Small intestine (tissue), 16 donors: ENCODE measurements at places on chromosomes 16 and 17. TPM values are rescaled to one million over a fixed set of nuclear protein-coding genes. Genes with fewer than 3 reads are reported as not detected.
A peak's percentile ranks its signal among the peaks of the same experiment; 100 is the strongest.

DNA sequence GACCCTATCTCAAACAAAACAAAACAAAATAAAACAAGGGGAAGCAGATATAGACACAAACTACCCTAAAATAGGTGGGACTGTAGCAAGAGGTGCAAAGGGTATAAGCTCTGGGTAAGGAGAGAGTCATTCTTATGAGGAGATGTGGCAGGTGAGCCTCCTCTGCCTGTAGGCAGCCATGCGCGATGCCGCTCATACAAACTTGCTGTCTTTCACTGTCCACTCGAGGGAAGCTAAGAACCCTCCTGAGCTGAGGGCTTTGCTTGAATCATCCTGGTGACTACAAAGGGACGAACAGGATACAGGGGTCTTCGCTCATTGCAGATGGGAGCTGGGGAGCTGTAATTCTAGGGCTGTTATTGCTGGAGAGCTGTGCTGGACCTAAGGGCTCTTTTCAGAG is 14.8 kb upstream of the IL27 start:
- no peak for DNase-seq
- H3K36me3 ChIP-seq, result no peaks in the 10 kb centered on the region
- no peaks in the 10 kb centered on the region for H3K27me3 ChIP-seq

GRCh38 chr16:48531011-48531962 is 78.7 kb downstream of the N4BP1 start:
- DNase-seq, result no peak
- no peak overlapping the region for H3K27ac ChIP-seq
- no peaks in the 10 kb centered on the region for H3K36me3 ChIP-seq

DNA sequence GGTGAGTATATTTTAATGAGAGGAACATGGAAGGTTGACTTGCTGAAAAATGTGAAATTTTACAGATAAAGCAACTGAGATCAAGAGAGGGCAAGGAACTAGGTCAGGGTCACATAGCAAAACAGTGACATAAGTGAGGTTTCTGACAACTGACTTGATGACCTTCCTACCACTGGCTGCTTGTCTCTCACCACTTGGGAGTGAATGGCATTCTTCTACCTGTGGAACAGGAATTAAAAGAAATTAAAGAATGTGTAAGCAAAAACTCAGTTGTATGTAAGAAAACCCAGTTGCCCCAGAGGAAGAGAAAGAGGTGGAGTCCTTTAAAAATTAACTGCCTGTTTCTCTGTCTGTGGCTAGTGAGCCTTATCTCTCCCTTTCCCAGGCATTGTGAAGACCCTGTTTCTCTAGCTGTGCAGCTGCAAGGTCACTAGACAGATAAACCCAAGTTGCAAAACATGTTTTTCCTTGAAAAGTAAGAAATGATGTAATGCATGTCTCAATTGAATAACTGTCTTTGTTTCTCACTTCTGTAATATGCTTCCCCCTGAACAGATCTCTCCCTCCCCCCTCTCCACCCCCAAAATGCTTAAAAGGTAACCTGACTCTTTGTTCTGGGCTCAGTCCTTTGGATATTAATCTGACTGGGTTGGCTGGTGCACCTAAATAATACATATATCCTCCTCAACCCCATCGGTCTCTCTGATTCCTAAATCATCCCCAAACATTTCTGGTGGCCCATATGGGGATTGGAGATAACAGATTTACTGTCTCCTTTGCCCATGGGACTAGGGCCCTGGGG is 23.4 kb downstream of the ACSM1 start:
- no peaks in the 10 kb centered on the region for H3K36me3 ChIP-seq
- H3K4me3 ChIP-seq, result no peak overlapping the region
- H3K4me1 ChIP-seq, result peaks cover 4% of the 10 kb centered on the region
- no peak overlapping the region for H3K27ac ChIP-seq
- H3K27me3 ChIP-seq, result no peaks in the 10 kb centered on the region

ITGAX gene
- 0.27 TPM for polyA plus RNA-seq

DNA sequence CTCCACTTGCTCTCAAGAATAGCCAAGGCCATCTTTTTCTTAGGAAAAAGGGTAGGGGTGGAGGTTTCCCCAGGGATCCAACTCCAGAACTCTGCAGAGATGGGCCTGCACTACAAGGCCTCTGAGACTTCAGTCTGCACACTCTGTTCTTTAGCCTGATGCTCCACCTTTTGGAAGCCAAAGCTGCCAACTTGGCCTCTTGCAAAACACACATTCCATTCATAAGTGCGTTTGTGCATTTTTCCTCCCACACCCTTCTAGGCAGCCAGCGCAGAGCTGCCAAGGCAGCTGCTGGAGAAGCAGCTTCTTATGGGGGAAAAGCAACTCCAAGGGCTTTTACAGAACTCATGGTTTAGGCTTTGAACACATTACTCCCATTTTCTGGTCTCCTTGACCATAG is 45.3 kb downstream of the REXO5 start:
- peak; percentile 48 for DNase-seq
- H3K36me3 ChIP-seq, result peaks cover 14% of the 10 kb centered on the region
- peaks cover 13% of the 10 kb centered on the region for H3K4me1 ChIP-seq
- no peaks in the 10 kb centered on the region for H3K27me3 ChIP-seq
- no peak overlapping the region for H3K4me3 ChIP-seq

DNA sequence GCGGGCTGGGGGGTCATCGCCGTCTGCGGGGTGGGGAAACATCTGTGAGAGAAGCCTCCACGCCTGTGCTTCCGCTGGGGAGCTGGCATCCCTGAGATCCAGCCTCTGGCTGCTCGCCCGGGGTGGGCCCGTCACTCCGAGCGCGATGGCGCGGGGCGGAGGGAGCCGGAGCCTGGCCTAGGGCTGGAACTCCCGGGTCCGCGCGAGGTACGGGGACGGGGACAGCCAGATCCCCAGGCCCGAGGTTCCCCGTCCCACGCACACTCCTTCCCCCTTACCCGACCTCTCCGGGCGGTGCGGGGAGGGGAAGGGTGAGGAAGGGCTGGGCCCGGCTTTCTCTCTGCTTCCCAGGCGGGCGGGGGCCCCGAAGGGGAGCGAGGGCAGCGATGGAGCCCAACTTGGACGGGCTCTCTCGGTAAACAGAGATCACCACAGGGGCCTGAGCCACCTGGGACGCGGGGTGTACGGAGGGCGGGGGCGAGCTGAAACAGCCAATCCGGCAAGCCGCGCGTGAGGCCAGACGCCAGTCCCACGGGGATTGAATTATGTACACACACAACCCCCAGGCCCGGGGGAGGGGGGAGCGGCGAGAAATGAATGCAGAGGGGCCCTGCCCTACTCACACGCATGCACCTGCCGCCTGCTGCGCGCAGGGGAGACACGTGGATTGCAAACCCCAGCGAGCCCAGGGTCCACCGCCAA is at the start of gene SLC16A11:
SLC16A11 (minus strand) TSS at position 596 of the 702 bp plus-strand sequence; CDS start at position 17, 579 bp downstream.
- peaks cover 9% of the 10 kb centered on the region for H3K4me1 ChIP-seq
- no peak within 1 kb of the TSS for H3K27ac ChIP-seq
- no peaks in the 10 kb centered on the region for H3K36me3 ChIP-seq
- peak; percentile 52 for DNase-seq
- no peaks in the 10 kb centered on the region for H3K27me3 ChIP-seq

GRCh38 chr17:54974759-54975158 is 6.2 kb downstream of the STXBP4 start:
- H3K36me3 ChIP-seq, result no peaks in the 10 kb centered on the region
- DNase-seq, result no peak
- H3K4me3 ChIP-seq, result no peak overlapping the region
- no peaks in the 10 kb centered on the region for H3K4me1 ChIP-seq
- no peak overlapping the region for H3K27ac ChIP-seq

ACBD4 gene
- polyA plus RNA-seq, result 184 TPM

- no peak overlapping the region for H3K27ac ChIP-seq
- DNase-seq, result no peak
- no peak overlapping the region for H3K4me3 ChIP-seq
- H3K36me3 ChIP-seq, result no peaks in the 10 kb centered on the region
- H3K4me1 ChIP-seq, result no peaks in the 10 kb centered on the region
Observed at GRCh38 chr17:49545007-49545660, 30.5 kb upstream of the NXPH3 start.

GRCh38 chr16:11128211-11129141 is 127.5 kb downstream of the SOCS1 start:
- peaks cover 40% of the 10 kb centered on the region for H3K36me3 ChIP-seq
- DNase-seq, result peak; percentile 27
- H3K27ac ChIP-seq, result peak overlapping the region; percentile 81
- no peak overlapping the region for H3K4me3 ChIP-seq

DNA sequence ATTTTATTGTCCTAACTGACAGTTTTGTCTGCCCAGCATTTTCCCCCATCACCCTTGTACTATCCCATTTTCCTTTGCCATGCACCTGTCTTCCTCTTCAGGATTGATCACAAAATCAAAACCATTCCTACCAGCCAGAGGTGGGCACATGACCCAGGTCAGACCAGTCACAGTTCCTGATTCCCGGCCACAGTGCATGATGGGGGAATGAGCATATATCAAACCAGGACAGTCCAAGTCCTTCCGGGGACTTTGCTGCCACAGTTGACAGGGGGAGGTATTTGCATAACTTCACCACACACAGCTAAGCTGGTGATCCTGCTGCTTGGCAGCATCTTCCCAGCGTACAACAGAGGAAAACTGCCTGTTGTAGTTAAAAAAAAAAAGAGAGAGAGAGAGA is 493.9 kb downstream of the WWOX start:
- no peak overlapping the region for H3K4me3 ChIP-seq
- no peak overlapping the region for H3K27ac ChIP-seq
- no peaks in the 10 kb centered on the region for H3K36me3 ChIP-seq
- H3K4me1 ChIP-seq, result peaks cover 3% of the 10 kb centered on the region

QPRT gene
- polyA plus RNA-seq, result 31.6 TPM

DNA sequence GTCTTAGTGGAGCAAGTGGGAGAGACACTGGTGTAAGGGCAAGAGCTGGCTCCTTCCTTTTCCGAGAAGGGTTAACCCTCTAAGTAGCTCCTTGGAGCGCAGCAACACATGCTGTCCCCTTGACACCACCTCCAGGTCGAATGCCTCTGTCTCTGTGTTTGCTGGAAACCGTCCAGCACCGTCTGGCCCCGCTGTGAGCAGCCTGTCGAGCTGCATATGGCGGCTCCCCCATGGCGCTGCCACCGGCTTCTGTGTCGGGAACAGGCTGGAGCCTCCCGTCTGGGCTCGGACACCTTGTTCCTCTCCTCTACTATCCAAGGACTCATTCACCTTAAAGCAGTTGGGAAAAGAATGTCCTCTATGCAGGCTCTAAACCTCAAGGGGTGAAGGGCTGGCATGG is 28.9 kb upstream of the WSCD1 start:
- H3K36me3 ChIP-seq, result no peaks in the 10 kb centered on the region
- H3K27ac ChIP-seq, result no peak overlapping the region
- H3K27me3 ChIP-seq, result peaks cover 6% of the 10 kb centered on the region
- DNase-seq, result no peak
- H3K4me3 ChIP-seq, result no peak overlapping the region

- no peaks in the 10 kb centered on the region for H3K4me1 ChIP-seq
- H3K4me3 ChIP-seq, result peak overlapping the region; percentile 58
- DNase-seq, result peak; percentile 56
- H3K27ac ChIP-seq, result no peak overlapping the region
- no peaks in the 10 kb centered on the region for H3K27me3 ChIP-seq
Observed at GRCh38 chr16:66924527-66925321, 611 bp downstream of the RRAD start.

- no peak overlapping the region for H3K27ac ChIP-seq
- no peak overlapping the region for H3K4me3 ChIP-seq
Observed at GRCh38 chr16:88719267-88719932, 13.1 kb downstream of the CTU2 start.

DNA sequence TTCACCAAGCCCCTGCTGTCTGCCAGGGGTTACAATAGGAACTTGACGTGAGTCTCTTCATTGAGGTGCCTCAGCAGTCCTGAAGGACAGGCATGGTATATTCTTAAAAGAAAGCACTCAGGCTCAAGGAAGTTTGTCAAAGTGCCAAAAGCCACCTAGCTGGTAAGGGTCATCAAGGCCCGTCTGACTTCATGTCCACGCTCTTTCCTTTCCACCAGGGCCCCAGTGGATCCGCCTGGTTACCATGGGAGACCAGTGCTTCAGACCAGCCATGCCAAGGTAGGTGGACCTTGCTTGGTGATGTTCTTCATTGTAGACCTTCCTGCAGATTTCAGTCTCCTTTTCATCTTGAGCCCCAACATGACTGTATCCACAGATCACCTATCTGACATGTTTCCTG is 27.6 kb upstream of the CCL1 start:
- no peak overlapping the region for H3K4me3 ChIP-seq
- peaks cover under 1% of the 10 kb centered on the region for H3K27me3 ChIP-seq
- no peaks in the 10 kb centered on the region for H3K4me1 ChIP-seq
- no peaks in the 10 kb centered on the region for H3K36me3 ChIP-seq
- no peak for DNase-seq
- H3K27ac ChIP-seq, result no peak overlapping the region

SHISA6 gene
- polyA plus RNA-seq, result 0.04 TPM

GRCh38 chr17:60392845-60393702 is 1.1 kb upstream of the USP32 start:
- no peaks in the 10 kb centered on the region for H3K27me3 ChIP-seq
- H3K4me3 ChIP-seq, result peak overlapping the region; percentile 81
- peak overlapping the region; percentile 94 for H3K27ac ChIP-seq
- H3K4me1 ChIP-seq, result no peaks in the 10 kb centered on the region

- H3K27ac ChIP-seq, result no peak overlapping the region
- H3K27me3 ChIP-seq, result no peaks in the 10 kb centered on the region
- no peaks in the 10 kb centered on the region for H3K4me1 ChIP-seq
- H3K36me3 ChIP-seq, result no peaks in the 10 kb centered on the region
- no peak overlapping the region for H3K4me3 ChIP-seq
- no peak for DNase-seq
Observed at GRCh38 chr17:58985367-58985766, 121.3 kb downstream of the TRIM37 start.

GRCh38 chr16:53864819-53865493 is 161.0 kb downstream of the FTO start:
- H3K27me3 ChIP-seq, result no peaks in the 10 kb centered on the region
- no peak overlapping the region for H3K27ac ChIP-seq
- no peaks in the 10 kb centered on the region for H3K4me1 ChIP-seq
- H3K36me3 ChIP-seq, result no peaks in the 10 kb centered on the region
- no peak overlapping the region for H3K4me3 ChIP-seq

DNA sequence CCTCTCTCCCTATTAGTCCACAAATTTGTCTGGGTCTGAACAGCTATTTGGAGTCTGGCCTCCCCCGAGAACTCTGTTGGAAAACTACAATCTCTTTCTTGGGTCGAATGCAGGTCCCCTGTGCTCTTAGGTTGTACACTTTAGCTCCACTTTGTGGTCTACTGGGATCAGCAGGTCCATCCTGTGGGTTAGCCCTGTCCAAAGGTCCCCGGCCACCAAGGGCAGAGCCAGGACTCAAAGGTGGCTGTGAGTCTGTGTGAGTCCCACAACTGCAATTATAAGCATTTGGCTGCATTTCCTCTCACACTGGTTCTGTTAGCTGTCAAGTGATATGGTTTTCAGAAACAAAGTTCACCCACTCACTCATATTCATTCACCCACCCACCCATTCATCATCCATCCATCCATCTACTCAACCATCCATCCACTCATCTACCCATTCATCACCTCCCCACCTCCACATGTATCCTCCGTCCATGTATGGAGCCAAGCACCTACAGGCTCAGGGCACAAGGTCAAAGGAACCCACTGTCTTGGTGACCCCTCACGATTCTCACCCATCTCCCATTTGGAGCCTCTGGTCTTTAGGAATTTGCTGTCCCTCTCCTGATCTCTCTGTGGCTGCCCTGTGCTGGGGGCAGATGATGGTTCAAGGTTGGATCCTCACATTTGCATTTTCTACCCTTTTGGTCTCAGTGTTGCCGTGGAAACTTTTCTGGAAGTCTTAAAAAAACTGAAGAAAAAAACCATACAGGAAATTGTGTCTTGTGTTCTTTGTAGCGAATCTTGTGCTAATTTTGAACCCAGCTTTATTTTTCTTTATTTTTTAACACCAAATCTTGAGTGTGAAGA is 45.8 kb downstream of the IRF8 start:
- no peaks in the 10 kb centered on the region for H3K36me3 ChIP-seq
- no peak overlapping the region for H3K27ac ChIP-seq
- H3K27me3 ChIP-seq, result no peaks in the 10 kb centered on the region
- H3K4me1 ChIP-seq, result no peaks in the 10 kb centered on the region
